ENCODE measurements at places on chromosomes 1 and 21.

- DNase-seq = peak; percentile 25
These were observed 50.5 kb upstream of the GFI1 start for GRCh38 chr1:92536980-92537884.

GRCh38 chr21:21238629-21239400, 240.6 kb downstream of the NCAM2 start:
- no peak for DNase-seq

- no peak for DNase-seq
These were observed 54.6 kb downstream of the MATN1 start for GRCh38 chr1:30668546-30669327.

DNA sequence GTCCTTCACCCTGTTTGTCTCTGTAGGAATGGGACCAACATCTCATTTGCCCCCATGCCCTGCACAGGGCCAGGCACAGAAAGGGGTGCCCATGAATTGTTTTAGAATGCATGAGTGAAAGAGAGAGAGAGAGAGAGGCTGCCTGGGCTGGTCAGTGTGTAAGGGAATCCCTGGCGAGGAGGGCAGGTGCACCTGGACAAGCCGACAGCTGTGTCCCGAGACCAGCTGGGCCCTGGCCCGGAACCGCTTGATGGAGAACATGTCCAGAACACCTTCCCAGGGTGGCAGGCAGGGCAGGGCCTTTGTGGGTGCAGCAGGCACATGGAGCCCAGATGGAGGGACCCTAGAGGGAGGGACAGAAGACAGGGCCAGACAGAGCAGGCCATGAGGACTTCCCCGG, 22.7 kb downstream of the SPOCD1 start:
- DNase-seq = no peak

GRCh38 chr1:208122612-208123358, 121.4 kb downstream of the PLXNA2 start:
- DNase-seq = no peak

DNA sequence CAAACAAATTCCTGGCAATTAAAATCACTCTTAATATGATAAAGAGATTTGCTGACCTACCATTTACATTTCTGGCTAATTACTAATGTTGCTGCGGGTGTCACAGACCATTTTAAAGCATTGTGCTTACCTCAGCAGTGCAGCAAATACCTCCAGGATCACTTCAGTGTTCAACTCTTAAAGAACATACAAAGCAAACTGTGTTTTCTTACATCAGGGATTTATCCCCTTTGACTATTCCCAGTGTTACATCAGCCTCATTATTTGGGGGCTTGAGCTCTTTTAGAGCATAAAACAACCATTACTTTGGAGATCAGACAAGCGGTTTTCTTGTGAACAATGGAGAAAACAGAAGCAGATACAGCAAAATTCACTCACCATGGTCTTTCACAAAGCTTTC, 185.4 kb downstream of the LYPLAL1 start:
- DNase-seq = no peak

DNA sequence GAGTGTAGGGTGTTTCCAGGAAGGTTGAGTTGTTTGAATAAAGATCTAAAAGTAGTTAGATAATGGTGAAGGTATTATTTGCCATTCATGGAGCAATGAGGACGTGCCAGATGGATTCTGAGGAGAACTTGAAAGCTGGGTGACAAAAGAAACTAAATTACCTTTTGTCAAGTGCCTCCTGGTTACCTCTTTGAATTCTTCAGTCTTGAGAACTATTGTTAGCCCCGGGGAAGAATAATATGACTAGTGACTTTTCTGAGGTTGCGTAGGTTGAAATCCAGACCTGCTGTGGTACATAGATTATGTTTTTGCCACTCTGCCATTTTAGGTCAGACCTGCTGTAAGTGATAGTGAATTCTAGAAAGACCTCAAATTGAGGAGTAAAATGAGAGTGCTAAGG, 11.5 kb downstream of the LAMC1 start:
- DNase-seq = no peak

DNA sequence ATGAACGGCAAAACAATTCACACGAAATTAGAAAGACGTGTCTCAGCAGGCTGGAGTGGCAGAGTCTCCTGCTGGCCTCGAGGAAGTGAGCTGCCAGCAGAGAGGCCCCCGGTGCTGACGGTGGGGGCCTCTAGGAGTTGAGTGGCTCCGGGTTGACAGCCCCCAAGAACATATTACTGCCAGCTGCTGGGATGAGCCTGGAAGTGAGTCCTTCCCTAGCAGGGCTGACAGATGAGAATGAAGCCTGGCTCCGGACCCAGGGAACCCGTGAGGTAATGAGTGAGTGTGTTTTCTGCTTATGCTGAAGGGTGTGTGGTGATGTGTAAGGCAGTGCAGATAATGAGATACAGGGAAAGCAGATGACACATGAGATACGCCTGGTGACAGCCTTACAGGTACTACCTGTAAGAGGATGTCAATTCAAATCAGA, 23.5 kb upstream of the LRRC47 start:
- no peak for DNase-seq

DNA sequence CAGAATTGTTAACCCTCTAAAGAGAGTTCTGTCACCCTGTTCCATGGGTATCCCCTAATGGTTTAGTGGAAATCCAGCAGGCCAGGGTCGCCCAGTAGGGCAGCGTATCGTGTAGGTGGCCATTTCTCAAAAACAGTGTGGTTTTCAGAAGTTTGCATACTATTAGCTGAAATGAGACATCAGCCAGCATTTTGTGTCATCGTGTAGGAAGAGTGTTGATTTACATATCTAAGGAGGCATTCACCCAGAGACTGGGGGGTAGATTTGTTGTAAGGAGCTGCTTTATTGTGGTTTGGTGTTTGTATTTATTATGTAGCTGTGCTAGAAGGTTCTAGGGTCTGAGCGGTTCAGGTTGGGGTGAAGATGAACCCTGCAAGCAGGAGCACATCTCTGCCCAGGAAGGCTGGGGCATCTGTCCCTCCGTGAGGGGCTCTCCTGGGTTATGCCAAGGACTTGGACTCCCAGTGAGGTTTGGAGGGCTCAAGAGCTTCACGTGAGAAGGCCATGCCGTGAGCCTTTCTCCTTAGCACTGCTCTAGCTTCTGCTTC, 174.4 kb downstream of the PGBD5 start:
- no peak for DNase-seq

DNA sequence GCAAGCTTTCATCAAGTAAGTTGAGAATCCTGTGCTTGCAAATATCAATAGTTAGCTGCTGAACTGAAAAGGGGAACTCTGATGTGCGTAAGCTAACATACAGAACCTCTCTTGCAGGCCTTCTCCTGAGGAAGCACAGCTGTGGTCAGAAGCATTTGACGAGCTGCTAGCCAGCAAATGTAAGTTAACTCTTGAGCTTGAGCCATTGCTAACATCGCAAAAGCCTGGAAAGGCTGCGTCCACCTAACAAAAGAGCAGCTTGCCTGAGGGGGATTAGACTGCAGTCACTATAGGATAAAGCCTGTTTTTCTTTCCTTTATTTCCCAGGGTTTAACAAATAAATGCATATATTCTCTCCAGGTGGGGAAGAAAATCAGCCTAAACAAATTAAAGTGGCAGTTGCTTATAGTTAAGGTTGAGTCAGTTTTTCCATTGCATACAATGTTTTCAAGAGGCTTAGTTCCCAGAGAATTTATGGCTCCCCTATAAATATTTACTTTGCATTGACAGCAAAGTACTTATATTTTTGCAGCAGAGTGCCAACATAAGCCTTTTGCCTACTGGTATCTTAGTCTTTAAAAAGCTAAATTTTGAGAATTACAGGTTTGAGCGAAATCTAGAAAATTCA, 1.5 kb downstream of the RGS2 start:
- DNase-seq = no peak

DNA sequence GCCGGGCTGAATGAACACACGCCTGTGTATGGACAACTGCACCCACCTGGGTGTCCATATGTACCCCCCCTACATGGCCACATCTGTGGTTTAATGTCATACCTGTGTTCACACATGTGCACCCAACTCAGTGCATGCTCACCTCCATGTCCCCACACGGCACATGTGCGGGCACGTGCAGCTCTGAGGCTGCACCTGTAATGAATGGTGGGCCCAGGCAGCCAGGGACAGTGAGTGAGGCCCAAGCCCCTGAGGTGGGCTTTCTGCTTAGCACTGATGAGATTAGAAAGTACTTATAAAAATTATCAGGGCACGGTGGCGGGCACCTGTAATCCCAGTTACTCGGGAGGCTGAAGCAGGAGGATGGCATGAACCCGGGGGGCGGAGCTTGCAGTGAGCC, 42.5 kb upstream of the CSF3R start:
- no peak for DNase-seq

DNA sequence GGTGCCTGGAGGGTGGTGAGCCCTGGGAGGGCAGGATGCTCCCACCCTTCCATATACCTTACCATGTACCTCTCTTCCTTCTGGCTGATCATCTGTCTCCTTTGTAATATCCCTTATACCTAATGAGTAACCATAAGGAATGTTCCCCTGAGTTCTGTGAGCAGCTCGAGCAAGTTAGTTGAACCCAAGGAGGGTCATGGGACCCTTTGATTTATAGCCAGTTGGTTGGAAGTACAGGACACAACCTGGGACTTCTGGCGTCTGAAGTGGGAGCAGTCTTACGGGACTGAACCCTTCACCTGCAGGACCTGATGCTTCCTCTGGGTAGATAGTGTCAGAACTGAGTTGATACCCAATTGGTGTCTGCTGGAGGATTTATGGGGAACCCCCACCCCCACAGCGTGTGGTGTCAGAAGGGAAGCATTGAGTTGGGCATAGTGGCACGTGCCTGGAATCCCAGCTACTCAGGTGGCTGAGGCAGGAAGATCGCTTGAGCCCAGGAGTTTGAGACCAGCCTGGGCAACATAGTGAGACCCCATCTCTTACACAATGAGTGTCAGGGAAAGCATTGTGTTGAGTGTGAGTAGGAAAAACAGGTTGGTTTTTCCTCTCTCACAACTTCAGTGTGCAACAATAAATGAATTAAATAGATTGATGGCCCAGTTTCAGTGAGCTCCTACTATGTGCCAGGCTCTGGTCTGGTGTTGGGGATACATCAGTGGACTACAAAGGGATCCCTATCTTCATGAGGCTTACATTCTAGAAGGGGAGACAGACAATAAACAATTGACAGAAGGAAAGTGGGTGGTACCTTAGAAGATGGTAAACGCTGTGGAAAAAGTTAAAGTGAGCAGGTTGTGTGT, 16.0 kb downstream of the DNAJC16 start:
- DNase-seq = no peak
